ENCODE measurements at places on chromosomes 1 and 21.

DNA sequence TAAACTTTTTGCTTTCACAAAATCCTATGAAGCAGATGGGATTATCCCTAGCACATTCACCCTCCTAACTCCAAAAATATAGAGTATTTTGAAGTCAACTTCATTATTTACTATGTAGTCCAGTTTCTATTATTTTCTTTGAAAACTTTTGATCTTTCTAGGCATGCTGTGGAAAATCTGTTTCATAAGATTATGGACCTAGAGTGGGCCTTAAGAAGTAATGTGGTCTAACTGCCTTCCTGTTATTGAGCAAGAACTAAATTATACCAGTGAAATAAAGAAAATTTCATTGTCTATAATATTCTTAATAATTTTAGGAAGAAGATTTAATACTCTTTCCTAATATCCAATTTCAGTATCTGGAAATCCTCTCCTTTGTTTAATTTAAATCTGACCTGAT, 58.1 kb downstream of the PRKACB start:
- no peak for DNase-seq

- DNase-seq = peak; percentile 38
These were observed 81.5 kb downstream of the PTGER3 start for GRCh38 chr1:70966018-70966638.

- DNase-seq = no peak
These were observed 289.6 kb upstream of the ST6GALNAC5 start for GRCh38 chr1:76577525-76578185.

DNA sequence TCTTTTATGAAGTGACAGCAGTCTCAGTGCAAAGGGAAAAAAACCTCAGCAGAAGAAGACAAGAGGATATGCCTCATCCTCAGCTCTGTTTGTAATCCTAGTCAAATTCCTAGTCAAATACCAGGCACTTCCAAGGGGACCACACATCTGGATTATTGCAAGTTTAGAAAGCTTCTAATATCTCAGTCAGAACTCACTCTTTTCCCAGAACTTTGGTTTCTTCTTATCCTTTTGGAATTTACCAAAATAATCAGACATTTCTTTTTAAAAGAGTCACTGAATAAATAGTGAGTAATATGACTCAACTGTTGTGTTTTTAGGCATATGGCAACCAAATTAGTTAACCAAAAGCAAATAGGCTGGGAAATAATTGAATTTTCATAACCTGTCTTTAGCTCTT, 47.8 kb downstream of the PRRX1 start:
- DNase-seq = no peak

- no peak for DNase-seq
These were observed 142.5 kb downstream of the RERE start for GRCh38 chr1:8674912-8675311.

GRCh38 chr1:71721532-71721931, 560.8 kb downstream of the NEGR1 start:
- DNase-seq = no peak

DNA sequence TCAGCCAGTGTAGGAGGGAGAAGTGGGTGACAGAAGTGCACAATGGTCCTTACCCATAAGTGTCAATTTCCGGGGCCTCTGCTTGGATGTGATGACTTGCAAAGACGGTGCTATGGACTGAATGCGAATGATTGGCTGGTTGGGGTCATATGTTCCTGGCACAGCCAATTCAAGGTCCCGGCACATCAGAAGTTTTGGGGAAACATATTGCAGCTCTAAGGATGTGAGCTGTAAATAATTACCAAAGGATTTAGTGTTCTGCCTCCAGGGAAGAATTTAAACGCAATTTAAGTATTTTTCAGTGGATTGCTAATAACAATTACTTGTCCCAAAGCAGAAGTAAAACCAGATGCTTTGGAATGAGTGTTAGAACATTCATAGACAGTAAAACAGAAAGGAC, 26.9 kb upstream of the EXOSC10 start:
- no peak for DNase-seq

GRCh38 chr1:166185526-166185925, 18.7 kb upstream of the FAM78B start:
- DNase-seq = no peak

DNA sequence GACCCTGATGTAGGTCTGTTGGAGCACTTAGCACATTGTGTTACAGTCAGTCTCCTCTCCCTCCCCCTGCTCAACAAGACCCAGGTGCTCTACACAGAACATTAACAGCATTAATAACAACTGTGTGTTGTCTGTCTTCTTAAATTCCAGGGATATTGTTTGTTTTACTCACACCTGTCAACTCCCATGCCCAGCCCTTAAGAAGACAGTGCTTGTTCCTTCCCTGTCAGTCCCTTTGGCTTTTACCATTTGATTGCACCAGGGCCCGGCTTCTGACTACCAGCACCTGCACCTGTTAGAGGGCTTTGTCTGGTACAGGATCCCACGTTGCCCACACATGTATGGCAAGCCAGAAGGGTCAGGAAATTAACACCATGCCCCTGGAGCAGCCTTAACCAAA, 11.7 kb downstream of the RIMKLA start:
- no peak for DNase-seq

DNA sequence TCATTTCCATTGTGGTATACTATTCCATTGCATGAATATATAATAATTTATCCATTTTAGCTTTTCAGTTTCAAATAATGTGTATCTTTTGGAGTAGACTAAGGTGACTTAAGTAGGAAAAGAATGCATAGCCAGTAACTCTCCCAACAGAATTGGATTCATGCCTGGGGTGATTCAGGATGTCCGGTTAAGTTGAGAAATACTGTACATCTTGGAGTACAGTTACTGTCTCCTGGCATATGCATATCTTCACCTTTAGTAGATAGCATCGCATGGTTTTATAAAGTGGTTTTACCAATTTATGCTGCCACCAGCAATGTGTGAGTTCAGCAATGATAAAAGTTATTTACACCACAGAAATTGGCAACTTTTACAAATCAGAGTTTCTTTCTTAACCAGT, 18.6 kb upstream of the SLC6A9 start:
- DNase-seq = no peak

DNA sequence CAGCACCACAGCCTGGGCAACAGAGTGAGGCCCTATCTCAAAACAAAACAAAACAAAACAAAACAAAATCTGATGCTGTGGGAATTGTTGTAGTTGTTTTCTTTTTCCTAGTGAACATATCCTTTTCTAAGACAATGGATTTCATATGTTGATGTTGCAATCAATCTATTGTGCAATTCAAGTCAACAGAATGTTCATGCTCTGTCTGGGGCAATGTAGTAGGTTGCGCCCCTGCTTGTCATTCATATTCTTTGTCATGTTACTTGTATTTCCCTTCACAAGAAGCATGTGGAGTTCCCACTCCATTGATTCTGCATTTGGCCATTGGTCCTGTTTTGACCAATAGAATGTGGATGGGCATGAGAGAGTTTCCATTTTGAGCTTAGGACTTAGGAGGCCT, 223.9 kb downstream of the DUSP10 start:
- peak; percentile 70 for DNase-seq

- no peak for DNase-seq
These were observed 3.3 kb upstream of the B4GALT3 start for GRCh38 chr1:161180639-161181038.

- DNase-seq = peak; percentile 28
These were observed 9.1 kb upstream of the LCE2D start for GRCh38 chr1:152654110-152654509.

GRCh38 chr1:26314501-26314900, 3.3 kb upstream of the CD52 start:
- DNase-seq = no peak

DNA sequence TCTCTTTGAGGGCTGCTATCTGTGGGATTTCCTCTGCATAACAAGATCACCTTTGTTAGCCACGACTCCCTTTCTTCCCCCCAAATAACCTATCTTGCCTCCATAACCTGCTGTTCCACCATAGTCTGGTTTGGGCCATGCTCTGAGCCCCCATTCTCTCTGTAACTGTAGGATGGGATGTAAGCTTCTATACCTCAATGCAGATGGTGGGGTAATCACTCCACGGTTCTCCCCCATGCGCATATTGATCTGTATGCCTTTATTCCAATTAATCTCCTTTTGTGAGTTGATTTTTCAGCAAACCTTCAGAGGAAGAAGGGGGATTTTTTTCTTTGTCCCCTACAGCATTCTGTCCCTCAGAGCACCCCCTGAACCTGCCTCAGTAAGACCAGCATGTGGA, 170.1 kb upstream of the IRF2BP2 start:
- DNase-seq = no peak

DNA sequence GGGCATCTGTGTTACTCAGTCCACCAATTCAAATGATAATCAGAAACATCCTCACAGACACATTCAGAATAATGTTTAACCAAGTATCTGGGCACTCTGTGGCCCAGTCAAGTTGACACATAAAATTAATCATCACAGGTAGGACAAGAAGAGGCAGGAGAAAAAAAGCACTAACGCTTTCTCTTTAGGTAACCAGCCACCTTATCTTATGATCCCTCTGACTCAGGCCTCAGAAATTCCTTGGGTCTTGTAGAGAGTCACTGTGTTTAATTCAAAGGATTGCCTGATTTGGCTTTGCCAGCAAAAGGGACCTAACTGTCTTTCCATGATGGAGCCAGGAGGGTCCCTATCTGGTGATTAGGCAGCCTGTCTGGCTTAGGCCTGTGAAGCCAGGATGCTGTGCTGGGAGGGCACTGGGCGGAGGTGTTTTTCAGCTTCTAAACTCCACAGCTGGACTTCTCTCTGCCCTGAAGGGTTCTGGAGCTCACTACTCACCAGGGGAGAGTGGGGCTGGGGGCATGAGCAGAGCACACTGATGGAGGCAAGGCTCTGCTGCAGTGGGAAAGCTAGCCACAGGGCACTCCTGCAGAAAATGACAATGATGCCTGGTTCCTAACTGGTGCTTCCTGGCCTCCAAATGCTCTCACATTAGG, 36.4 kb upstream of the STUM start:
- no peak for DNase-seq

DNA sequence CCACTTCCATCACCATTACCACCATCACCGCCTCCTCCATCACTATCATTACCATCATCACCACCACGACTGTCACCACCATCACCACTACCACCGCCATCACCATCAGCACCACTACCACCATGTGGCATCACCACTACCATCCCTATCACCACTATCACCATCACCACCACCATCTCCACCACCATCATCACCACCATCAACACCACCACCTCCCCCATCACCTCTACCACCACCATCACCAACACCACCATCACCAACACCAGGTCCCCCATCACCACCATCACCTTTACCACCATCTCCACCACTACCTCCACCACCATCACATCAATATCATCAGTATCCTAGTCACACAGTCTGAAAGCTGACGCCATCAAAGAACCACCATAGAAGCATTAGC, 39.9 kb upstream of the RIPK4 start:
- DNase-seq = no peak

DNA sequence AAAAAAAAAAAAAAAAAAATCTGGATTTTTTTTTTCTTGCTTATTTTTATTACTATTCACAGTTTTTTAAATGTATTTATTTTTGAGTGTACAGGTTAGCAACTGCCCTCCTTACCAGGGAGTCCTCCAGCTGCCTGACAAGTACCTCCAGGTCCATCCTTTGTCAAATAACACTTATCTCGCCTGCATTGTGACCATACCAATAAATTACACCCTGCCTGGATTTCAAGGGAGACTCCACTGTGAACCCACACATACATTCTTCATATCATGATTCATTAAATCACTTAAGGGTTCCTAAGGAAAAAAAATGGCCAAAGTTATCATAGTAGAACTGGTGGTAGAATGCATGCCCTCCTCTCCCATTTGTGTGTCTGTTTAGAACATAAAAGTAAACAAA, 38.4 kb downstream of the EEIG2 start:
- no peak for DNase-seq

GRCh38 chr1:7022058-7022457, 236.8 kb downstream of the CAMTA1 start:
- no peak for DNase-seq

- DNase-seq = peak; percentile 59
These were observed 37.2 kb downstream of the WNT4 start for GRCh38 chr1:22105611-22106207.

DNA sequence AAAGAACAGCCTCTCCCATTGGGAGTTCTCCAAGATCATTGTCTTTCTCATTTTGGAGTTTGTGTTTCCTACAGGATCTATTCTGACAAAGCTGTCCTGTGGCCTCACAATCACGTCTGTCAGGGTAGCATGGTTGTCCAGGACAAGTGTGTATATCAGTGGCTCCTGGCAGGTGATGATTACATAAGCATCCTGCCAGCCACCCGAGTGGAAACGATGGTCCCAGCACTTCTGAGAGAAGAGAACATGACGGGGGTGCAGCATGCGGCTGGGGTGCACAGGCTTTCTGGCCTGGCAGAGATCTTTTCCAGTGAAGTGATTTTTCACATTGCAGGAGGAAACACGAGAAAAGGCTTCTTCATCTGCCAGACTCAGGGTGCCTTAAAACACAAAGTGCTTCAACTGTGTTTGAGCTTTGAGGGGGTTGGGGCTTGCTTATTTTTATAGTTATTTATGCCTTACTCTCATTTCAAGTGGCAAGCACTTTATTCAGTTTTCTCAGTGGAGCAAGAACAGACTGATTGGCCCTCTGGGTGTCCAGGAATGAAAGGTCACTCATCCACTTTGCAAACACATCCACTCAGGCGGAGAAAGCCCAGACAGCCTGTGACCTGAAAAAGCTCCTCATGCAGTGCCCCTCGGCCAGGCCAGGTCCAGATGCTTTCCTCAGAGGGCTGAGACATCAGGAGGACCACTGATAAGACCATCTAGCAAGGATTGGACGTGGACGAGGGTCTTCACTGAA, 186.0 kb downstream of the DUSP10 start:
- no peak for DNase-seq

DNA sequence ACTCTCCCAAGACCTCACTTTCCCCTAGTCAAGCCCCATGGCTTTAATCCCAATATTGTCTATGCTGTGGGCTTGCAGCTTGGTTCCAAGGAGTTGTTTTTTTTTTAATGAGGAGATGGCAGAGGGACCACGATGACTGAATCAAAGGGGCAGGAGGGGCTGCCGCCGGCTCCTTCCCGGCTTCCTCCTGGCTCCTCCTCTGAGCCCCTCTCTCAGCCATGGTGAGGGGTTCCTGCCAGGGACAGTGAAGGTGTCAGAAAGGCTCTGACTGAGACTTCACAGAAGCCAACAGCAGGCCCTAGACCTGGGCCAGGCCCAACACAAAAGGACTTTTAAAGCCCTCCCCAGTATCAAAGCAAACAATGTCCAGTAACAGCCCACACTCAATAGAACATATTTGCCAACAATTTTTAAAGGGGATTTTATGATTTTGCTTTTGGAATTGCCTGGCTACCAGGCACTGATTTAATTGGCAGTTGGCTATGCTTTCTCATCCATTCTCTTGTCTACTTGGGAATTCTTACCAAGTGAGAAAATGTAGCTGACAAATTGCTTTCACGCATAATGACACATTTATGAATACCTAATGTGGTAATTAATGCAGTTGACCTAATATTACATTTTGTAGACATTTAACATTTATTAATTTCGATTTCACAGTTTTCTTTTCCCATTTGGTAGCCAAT, 54.2 kb downstream of the FBXO2 start:
- DNase-seq = no peak

- DNase-seq = peak; percentile 81
These were observed 17.7 kb downstream of the PPP2R5A start for GRCh38 chr1:212302745-212303383.
